ENCODE measurements at places on chromosomes 11 and 22. TPM values are rescaled to one million over a fixed set of nuclear protein-coding genes. Genes with fewer than 3 reads are reported as not detected.

OSBP gene
- 45.6 TPM for total RNA-seq

MYO7A gene
- total RNA-seq: not detected

PGR gene
- total RNA-seq: not detected

C11orf97 gene
- not detected for total RNA-seq

OTOG gene
- not detected for total RNA-seq

DNA sequence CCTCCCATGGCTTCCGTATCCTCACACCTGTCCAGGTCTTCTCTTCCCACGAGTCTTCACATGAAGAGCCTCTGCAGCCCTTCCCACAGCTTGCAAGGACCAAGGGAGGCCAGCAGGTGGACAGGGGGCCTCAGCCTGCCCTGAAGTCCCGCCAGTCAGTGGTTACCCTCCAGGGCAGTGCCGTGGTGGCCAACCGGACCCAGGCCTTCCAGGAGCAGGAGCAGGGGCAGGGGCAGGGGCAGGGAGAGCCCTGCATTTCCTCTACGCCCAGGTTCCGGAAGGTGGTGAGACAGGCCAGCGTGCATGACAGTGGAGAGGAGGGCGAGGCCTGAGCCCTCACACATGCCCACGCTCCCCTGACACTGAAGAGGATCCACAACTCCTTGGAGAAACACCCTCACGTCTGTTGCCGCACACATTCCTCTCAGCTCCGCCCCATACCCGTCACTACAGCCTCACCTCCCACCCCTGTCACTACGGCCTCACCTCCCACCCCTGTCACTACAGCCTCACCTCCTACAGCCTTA is 8.3 kb downstream of the SSH3 start:
- no peak for DNase-seq

GRCh38 chr11:57210781-57211180 is 26.3 kb downstream of the APLNR start:
- DNase-seq: no peak

DNA sequence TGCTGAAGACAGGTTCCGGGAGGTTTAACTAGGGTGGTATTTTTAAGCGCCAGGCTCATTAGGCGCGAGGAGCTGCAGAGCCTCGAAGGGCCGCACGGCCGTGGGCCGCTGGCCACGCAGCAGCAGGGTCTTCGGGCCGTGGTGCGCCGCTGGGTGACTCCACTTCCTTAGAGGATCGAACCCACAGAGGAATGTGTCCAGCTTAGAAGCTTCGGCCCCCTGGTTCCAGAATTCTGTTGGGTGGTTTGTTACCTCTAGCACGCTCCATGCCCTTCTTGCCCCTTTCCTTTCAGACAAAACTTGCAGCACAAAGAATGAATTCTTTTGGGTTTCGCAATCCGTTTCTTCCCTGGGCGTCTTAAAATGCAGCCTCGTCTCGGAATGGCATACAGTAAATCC is 773 bp upstream of the PATL1 start:
- peak; percentile 44 for DNase-seq

GRCh38 chr22:45261407-45262088 is 20.9 kb upstream of the KIAA0930 start:
- no peak for DNase-seq

GRCh38 chr11:21110415-21110814 is 441.0 kb downstream of the NELL1 start:
- DNase-seq: no peak

- DNase-seq: no peak
These were observed 501.1 kb downstream of the BRD1 start for GRCh38 chr22:49326558-49326957.

- DNase-seq: peak; percentile 98
These were observed 28.6 kb upstream of the RASL10A start for GRCh38 chr22:29344137-29344536.

- DNase-seq: no peak
These were observed 95.7 kb downstream of the CWC15 start for GRCh38 chr11:94877443-94878200.

DNA sequence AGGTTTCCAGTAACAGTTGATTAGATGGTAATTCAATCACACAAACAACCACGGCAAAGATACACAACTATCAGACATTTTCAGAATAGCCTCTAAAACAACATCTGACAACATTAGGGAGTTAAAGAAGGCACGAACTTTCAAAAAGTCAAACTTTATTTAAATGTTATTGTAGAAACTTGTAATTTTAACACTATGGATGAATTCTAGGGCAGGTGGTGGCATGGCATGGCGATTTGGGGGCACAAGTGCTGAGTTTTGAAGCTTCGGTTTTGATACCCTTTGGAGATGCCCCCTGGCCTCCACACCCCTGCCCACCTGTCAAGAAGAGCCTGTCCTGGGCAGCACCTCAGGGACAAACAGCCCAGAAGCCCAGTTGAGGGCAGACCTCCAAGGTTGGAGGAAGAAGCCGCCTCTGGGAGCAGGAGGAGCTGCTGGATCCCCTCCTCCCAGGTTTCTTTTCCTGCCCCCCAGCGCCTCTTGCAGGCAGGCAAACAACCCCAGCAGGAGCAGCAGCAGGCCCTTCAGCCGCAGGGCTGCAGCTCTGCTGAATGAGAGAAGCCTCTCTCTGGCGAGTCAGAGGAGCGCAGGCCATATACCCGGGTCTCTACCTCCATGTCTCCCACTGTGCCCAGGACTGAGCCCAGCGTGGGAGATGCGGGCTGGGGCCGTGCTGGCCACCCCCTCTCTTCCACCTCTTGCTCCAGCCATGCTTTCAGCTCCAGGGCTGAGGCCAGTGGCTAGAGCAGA is 102.1 kb upstream of the IGLL5 start:
- no peak for DNase-seq

- DNase-seq: no peak
These were observed 2.1 kb upstream of the ATF4 start for GRCh38 chr22:39518144-39518786.

- no peak for DNase-seq
These were observed 32.9 kb downstream of the SIK2 start for GRCh38 chr11:111634981-111635705.

DNA sequence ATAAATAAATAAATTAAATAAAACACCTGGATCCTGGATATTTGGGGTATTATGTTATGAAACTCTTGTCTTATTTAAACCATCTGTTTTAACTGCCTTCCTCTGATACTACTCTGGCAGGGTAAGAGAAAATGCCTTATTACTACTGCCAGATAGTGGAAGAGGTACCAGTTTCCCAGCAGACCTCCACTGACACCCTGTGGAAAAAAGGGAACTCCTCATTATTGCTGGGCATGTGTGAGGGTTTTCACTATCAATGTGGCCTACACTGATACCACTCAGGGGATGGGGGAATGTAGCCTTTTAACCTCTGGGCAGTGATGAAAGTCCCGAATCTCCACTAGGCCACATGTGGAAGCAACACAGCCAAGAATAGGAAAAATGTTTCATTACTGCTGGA is 121.0 kb downstream of the LUZP2 start:
- DNase-seq: no peak

DNA sequence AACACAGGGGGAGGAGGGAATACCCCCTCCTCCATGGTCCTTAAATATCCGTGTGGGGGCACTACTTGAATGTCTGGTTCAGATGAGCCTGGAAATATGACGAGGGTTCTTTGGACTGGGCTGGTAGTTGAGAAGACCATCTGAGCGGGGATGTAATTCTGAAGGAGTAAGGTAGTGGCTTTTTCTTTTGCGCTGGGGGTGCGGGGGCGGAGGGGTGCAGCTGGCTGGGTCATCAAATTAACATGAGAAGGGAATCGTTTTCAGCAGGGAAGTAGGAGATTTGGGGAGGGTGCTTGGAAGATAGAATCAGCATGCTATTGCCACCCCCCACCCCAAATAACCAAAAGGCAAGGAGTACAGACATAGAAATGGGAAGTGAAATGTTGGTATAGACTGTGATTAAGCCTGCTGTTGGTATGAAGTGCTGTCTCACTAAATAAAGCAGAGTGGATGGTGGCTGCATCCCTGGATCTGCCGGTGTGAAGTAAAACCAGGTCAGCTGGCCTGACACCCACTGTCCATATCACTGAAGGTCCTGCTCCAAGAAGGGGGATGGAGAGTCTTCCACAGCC is 121.9 kb upstream of the HSD17B12 start:
- no peak for DNase-seq

DNA sequence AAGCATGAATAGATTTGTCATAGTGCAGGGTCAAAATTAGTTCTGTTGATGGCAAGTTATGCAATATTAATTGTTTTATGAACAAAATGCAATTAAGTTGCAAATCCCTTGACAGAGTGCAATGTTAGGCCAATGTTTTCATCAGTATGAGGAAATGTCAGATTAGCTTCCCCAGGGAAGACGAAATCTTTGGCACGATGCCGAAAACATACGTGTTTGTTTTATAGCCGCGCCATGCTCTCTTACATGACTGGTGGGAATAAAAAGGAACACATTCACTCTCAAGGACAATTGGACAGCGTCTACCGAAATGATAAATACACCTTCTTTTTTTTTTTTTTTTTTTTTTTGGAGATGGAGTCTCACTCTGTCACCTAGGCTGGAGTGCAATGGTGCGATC is 27.0 kb downstream of the MFNG start:
- no peak for DNase-seq

GRCh38 chr22:36739185-36739584 is 35.6 kb upstream of the CACNG2 start:
- no peak for DNase-seq

DNA sequence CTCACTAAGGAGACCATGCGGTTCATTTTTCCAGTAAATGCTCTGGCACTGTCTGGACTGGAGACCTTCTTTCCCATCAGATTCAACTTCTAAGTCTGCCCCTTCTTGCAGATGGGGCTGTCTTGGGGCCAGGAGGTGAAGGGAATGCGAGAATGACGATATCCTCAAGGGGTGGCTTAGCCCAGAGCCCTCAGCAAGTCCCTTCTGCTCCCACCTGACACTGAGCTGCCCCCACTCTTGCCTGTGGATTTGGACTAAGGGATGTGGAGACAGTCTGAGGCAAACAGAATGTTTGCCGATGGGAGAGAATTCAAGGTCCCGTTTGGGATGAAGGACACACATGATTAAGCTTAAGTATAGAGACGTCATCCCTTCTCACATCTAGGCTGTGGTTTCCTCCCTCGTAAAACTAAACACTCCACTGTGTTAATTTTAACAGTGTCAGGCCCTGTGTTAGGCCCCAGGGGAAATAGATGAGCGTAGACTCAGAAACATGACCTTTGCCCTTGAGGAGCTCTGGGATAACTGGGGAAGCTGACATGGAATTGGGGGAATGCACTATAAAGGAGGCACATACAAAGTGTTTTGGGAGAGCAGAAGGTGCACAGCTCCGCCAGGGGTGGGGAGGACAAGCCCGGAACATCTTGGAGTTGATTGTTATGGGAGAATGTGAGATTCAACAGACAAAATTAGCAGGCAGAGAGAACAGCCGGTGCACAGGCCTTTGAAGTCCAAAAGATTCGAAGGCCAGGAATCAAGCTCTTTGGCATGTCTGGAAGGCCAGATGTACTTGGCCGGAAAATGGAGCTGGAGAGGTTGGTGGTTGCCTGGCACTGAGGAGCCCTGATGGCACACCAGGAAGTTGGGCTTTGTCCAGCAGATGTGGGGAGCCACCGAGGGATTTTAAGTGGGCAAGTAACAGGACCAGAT is 71.6 kb downstream of the ST3GAL4 start:
- no peak for DNase-seq

DNA sequence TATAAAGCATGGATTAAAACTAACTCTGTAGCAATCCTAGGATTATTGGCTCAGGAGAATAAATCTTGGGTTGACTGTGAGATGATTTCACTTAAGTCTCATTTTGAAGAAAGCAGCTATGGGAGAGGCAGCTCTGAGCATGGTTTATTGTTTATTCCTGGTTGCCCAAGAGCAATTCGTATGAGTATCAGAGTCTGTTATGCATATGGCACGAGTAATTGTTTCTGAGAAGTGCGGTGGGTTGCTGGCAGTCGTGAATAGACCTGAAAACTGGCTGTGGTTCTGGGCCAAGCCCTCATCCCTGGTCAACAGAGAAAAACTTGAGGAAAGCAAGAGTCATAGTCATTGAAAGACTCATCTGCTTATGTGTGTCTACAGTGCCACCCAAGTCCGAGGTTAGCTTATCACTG is 26.8 kb downstream of the DIXDC1 start:
- no peak for DNase-seq

DNA sequence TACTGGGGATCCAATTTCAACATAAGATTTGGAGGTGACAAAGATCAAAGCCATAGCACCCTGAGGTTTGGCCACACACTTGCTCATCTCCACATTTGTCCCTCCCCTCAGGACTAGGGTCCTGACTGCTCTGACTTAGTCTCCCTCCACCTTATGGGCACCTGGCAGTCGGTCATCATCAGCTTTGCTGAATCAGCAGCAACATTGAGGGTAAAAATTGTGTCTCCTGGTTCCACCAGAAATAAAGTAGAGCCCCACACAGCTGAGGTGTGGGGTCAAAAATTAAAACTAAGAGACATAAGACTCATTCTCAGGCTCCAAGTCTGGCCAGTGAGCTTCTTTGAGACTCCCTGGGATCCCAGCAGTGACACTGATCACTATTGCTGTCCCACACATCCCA is 56.2 kb downstream of the GGTLC2 start:
- no peak for DNase-seq

DNA sequence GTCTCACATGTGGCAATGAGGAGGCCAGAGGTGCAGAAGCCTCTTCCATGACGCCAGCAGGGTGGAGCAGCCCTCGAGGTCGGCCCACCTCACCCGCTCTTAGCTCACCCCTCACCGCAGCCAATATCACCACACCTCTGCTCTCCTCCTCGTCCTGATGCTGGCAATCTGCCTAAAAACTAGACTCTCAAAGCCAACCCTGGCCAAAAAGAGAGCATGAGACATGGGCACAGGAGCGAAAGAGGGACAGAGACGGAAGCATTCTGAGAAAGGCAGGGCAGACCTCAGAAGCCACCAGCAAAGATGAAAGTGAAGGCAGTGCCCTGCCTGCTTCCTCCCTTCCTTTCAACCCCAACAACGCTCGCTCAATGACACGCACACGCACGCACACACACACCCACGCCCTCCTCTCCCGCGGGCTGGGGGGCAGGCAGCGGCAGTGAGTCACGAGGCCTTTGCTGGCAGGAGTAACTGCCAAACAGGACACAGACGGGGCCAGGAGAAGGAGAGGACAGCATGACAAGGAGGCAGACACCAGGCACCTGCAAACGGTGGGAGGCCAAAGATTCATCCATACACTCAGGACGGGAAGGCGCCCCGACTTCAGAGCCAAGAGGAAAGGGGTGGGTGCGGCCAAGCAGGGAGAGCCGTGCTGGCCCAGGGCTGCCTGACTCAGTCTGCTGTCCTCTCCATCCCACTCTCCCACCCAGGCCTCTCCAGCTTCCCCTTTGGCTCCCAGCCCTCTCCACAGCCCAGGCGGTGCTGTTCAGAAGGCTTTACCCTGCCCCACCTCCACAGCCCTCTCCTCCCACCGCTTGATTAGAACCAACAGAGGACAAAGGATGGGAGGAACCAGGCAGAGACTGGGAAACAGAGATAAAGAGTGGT is 11.4 kb downstream of the IGSF9B start:
- DNase-seq: no peak

DNA sequence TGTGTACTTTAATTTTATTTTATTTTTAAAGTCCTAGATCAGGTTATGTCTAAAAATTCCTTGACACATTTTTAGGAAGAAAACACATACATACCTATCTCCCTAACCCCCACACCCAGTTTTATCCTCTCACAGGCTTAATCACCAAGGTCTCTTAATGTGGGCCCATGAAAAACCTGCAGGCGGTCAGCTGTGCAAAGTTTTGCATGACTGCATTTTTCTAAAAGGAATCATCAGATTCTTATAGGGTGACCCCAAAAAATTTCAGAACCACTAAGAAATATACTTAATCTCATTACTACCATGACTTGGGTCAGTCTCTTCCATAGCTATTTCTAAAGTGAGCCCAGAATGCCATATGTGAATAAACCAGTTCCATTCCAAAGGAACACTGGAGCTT is 19.8 kb downstream of the SAA1 start:
- DNase-seq: peak; percentile 58

Data from HFFc6 (cell line).